ENCODE measurements at places on chromosomes 12 and 14.

DNA sequence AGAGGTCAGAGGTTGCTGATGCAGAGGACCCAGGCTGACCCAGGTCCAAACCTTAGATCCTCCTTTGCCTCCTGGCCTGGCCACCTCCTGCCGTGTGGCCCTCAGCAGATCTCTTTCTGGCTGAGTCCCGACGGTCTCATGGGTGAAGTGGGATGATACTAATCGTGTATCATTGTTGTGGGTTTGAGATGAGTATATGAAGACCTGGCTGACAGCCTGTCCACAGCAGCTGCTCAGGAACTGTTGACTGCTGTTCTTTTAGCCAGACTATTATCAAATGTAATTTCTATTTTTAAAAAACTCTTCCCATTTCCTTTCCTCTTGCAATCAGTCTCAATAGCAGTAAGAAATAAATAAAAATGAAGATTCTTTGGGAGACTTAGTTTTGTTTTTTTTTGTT is 45.6 kb downstream of the ANKRD9 start:
- DNase-seq = no peak

- DNase-seq = no peak
Measured at GRCh38 chr14:75226755-75227544, 50.5 kb upstream of the TMED10 start.

DNA sequence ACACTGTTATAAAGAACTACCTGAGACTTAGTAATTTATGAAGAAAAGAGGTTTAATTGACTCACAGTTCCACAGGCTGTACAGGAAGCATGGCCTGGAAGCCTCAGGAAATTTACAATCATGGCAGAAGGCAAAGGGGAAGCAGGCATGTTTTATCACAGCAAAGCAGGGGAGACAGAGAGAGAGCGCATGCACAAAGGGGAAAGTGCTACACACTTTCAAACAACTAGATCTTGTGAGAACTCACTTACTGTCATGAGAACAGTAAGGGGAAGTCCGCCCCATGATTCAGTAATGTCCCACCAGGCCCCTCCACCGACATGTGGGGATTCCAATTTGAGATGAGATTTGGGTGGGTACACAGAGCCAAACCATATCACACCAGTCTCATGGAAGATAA is 313.9 kb downstream of the CACNA1C start:
- DNase-seq = no peak

- DNase-seq = no peak
Measured at GRCh38 chr12:77625441-77625840, 205.3 kb upstream of the NAV3 start.

DNA sequence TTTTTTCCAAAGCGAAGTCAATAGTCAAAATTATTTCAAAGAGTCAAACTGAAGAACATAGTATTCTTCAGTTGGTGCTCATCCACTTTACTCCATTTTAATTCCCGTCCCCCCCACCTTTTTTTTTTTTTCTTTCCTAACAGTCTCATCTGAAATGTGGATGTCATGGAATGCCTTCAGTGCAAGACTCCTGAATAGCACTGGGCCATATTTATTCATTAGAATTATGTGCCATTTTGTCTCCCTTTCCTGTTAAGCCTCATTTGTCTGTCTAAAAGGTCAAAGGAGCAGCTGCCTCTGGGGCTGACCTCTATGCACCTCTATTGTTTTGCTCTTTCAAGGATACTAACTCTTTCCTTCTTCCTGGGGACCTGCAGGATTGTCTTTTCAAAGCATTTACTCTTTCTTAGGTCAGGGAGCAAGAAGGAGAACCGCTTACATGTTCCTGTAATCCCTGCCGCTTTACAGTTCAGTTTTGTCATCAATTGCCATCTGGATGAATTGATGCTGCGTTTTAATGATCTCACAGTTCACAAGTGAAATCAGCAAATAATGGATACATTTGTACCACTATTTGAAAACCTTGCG is 310.6 kb downstream of the NPAS3 start:
- no peak for DNase-seq

GRCh38 chr12:49646331-49646830 is 23.0 kb downstream of the PRPF40B start:
- no peak for DNase-seq

DNA sequence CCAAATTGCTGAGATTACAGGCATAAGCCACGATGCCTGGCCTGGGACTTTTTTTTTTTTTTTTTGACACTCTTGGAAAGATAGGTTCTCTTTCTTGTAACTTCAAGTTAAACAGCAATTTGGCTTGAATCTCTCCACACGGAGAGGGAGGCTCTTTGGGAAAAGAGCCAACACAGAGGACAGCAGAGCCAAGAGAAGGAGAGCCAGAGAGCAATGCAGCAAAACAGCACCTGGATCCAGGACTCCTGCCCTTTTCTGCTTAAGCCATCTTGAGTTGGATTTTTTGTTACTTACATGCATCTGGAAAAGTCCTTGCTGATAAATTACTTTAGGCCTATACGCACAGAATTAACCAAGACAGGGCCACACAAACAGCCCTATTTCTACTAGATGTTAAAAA is 176.8 kb downstream of the APAF1 start:
- DNase-seq = no peak

GRCh38 chr12:45426294-45426693 is 210.4 kb downstream of the ANO6 start:
- DNase-seq = no peak

DNA sequence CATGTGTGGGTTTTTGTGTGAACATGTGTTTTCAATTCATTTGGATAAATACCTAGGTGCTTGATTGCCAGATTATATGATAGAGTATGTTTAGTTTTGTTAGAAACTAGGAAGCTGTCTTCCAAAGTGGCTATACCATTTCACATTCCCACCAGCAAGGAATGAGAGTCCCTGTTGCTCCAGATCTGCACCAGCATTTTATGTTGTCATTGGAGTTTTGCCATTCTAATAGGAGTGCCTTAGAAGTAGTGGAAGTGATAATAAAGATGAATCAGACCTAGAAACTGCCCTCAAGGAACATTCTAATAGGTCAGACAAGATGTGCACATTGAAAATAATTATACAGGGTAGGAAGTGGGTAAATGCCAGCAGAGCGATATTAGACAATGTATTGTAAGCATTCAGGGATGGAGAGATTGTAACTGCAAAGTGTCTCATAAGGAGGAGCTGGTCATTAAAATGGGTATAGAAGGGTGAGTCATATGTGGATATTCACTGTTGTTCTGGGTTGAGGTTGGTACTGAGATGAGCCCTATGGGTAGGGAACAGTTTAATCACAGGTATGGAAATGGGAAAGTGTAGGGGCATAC is 71.4 kb downstream of the MNAT1 start:
- DNase-seq = no peak

GRCh38 chr12:100669922-100670321 is 96.4 kb downstream of the GAS2L3 start:
- DNase-seq = no peak

DNA sequence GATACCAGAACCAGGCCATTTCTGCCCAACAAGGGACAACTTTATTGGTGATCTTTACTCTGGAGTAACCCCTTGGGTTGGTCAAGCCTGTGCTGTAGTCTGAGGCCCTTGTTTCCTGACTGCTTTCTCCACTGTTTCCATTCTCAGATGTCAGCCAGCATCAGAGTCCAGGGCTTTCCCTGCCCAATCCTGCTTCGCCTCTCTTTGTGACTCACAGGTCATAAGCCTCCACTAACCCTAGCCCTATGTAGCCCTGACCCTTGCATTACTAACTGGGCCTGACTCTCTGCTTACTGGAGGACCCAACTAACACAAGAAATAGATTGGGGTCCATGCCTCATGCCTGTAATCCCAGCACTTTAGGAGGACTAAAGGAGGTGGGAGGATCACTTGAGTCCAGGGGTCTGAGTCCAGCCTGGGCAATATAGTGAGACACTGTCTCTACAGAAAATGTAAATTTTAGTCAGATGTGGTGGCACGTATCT is 8.6 kb upstream of the SNRNP35 start:
- DNase-seq = no peak

DNA sequence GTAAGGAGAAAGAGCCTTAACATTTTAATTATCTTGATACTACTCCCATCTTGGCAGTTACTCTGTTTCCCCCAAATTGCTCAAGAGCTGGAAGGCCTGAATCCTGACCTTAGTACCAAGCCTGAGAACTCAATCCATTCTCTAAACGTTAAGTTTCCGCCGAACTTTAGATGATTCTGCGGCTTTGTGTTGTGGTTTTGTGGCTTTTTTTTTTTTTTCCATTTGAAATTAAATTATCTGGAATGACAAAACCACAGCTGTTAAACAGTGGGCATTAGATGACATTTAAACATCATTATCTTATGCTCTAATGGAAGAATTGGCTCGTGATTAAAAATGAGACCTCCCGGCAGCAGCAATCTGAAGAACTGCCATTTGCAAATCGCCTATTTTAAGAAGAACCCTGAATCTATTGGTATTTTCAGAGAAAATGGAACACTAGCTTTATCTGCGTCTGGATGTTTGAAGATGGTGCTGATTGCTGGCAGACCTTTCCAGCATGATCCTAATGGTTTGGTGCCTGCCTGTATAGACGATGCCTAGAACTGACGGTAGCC is 38.4 kb downstream of the TMEM132C start:
- peak; percentile 56 for DNase-seq

- DNase-seq = no peak
Measured at GRCh38 chr12:100826323-100826722, 31.7 kb downstream of the ANO4 start.

GRCh38 chr12:115691123-115691522 is 586.4 kb downstream of the MED13L start:
- DNase-seq = no peak

DNA sequence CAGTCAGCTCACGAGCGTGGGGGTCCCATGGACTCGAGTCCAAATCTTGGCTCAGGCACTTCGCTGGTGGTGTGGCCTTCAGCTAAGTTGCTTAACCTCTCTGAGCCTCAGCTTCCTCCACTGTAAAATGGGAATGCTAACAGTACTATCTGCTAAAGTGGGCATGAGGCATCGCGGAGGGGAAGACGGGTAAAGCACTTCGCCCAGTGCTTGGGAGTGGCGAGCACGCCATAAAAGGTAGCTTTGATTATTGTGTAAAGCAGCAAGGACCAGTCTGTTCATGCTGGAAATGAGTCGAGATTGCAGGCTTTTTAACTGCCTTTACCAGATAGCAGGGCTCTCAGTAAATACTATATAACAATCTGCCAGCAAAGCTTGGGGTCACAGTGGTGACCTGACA is 24.5 kb downstream of the HRK start:
- DNase-seq = no peak

DNA sequence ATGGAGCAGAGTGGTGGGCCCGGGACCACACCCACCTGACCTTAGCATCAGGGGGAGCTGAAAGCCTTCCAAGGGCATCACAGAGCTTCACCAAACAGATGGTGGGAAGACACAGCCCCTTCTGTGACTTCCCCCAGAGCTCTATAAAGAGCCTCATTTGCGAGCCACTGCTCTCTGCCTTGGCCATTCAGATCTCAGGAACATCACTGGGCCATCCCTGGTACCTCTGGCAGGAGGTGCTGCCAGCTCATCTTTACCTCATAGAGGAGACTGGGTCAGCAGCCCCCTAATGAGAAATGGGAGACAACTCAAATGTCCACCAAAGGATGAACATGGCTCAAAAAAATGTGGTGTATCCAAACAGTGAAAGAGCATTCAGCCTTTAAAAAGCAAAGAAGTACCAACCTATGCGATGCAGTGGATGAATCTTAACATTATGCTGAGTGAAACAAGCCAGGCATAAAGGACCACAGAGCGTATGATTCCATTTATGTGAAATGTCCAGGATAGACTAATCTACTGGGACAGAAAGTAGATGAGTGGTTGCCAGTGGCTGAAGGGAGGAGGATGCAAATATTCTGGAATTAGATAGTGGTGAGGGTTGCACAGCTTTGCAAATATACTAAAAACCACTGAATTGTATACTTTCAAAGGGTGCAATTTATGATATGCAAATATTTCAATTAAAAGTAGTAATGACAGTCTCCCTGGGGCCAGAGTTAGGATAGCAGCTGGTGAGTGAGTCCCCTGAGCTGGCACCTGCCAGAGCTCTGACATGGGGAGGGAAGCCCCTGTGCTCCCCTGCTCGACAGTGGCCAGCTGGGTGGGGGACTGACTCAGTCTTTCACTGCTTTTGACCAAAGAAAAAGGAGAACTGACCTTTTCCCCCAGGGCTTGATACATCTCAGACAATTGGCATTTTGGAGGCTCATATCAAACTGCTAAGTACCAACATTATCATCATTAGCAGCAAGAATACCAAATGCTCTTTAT is 116.6 kb downstream of the GCH1 start:
- DNase-seq = no peak

- no peak for DNase-seq
Measured at GRCh38 chr14:96408608-96409007, 16.7 kb downstream of the AK7 start.

DNA sequence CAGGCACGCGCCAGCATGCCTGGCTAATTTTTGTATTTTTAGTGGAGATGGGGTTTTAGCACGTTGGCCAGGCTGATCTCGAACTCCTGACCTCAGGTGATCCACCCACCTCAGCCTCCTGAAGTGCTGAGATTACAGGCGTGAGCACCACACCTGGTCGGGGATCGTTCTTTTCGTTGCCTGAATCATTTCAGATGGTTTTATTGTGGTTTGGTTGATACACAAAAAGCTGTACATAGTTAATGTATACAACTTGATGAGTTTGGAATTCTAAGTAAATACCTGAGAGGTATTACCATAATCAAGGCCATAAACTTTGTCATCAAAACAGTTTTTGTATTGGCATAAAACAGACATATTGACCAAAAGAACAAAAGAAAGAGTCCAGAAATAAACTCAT is 63.3 kb downstream of the RIC8B start:
- no peak for DNase-seq

GRCh38 chr14:21385188-21385904 is 1.5 kb upstream of the SUPT16H start:
- no peak for DNase-seq

GRCh38 chr12:6230321-6231110 is 30.3 kb downstream of the CD9 start:
- DNase-seq = no peak

GRCh38 chr14:67579040-67579439 is 21.0 kb downstream of the PIGH start:
- DNase-seq = no peak

- DNase-seq = peak; percentile 83
Measured at GRCh38 chr12:76666290-76666835, 97.6 kb upstream of the ZDHHC17 start.

GRCh38 chr14:61430066-61430757 is 108.8 kb downstream of the PRKCH start:
- peak; percentile 87 for DNase-seq

- no peak for DNase-seq
Measured at GRCh38 chr12:24778486-24779304, 170.2 kb downstream of the BCAT1 start.

Measured in DMS79 treated with DMSO at 0.1 percent for 48 hours (cell line).